ENCODE measurements at places on chromosomes 11 and 22. TPM values are rescaled to one million over a fixed set of nuclear protein-coding genes. Genes with fewer than 3 reads are reported as not detected.

GRCh38 chr11:47986742-47987141, 6.4 kb downstream of the PTPRJ start:
- DNase-seq: no peak

DNA sequence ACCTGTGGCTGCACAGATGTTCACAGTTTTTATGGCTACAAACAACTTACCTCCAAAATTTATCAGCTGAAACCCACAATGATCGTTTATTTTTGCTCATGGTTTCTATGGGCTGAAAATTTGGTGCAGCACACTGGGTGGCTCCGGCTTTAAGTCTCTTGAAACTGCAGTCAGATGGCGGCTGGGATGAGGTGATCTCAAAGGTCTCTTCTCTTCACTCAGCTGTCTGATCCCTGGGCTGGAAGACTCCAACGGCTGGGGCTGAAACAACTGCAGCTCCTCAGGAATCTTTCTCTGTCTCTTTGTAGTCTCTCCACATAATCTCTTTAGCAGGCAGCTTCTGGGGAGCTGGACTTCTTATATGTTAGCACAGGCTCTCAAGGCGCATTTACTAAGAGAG, 117.3 kb upstream of the FAT3 start:
- no peak for DNase-seq

DNA sequence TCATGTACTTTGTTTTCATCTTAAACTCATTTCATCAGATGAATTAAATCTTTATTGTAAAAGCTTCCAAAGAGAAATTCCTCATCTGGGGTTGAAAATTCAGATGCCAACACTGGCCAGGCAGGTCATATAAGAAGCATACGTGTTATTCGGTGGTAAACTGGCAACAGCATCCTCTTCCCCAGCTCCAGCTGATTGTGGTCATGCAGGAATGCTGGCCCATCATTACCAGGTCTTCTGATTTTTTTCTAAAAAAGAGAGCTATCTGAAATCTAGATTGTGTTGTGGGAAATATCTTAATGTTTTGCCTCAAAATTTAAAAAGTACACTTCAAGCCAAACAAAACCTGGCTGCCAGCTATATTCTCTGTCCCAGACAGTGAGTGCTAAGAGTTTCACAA, 53.6 kb downstream of the ARFGAP2 start:
- DNase-seq: no peak

GRCh38 chr11:9528573-9529333, 44.7 kb upstream of the WEE1 start:
- DNase-seq: no peak

Gene TEX54
- not detected for total RNA-seq

- no peak for DNase-seq
Observed at GRCh38 chr11:60739114-60739513, 14.6 kb downstream of the MS4A18 start.

Gene LRRC10B
- 3.1 TPM for total RNA-seq

- peak; percentile 50 for DNase-seq
Observed at GRCh38 chr11:128506999-128507611, 80.3 kb downstream of the ETS1 start.

DNA sequence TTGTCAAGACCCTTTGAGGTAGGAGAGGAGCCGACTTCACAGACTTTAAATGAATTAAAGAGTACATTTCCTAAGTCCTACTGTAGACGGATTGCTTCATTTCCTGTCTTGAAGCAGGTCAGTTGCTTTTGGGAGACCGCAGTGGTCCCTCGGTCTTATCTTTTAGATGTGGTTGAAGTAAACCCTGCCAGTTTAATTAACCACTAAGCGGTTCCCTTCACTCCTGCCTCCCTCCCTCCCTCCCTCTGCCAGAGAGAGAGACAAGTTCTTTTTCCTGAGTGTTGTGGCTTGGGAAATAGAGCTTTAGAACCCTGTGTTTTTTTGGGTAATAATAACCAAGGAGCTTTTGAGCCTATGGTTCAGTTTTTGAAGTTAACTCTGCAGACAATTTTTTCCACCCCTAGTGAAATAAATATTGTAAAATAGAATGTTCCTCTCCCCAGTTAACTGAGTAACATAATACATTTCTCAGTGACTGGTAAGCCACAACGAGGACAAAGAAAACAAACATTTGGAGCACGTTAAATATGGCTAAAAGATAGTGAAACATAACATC, 147.5 kb downstream of the LDLRAD3 start:
- DNase-seq: no peak

GRCh38 chr11:73221451-73221850, 3.4 kb downstream of the P2RY2 start:
- DNase-seq: no peak

Gene CLNS1A
- total RNA-seq: 177 TPM

DNA sequence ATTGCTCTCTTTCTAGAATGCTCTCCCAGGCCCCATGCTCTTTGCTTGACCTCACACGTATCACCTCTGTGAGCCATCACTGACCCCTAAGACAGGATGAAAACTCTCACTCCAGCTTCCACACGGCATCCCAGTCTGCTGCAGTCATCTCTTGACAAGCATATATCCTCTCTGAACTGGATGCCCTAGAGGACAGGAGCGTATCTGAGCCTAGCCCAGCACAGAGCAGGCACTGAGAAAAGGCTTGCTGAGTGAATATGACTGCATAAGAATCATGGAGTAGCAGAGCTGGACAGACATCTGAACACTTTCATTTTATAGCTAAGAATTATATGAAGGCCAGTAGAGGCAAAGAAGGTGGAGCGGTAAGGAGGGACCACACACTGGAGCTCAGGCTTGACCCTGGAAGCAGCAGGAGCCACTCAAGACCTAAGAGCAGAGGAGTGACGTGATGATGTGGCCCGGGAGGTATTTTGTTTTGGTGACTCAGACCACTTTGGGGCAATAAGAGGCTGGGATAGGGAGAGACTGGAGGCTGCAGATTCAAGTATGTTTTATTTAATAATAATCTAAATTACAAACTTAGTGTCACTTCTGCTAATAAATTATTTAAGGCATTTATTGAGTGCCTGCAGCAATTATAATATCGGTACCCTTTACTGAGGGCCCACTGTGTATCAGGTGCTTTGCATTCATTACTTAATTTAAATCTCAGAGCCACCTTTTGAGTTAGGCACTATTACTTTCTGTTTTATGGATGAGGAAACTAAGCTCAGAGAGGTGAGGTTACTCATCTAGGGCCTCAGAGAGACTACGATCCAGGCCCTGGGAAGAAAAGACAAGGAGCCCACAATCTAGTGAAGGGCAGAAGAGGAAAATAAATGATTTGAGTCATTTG, 42.6 kb downstream of the MAP6 start:
- no peak for DNase-seq

DNA sequence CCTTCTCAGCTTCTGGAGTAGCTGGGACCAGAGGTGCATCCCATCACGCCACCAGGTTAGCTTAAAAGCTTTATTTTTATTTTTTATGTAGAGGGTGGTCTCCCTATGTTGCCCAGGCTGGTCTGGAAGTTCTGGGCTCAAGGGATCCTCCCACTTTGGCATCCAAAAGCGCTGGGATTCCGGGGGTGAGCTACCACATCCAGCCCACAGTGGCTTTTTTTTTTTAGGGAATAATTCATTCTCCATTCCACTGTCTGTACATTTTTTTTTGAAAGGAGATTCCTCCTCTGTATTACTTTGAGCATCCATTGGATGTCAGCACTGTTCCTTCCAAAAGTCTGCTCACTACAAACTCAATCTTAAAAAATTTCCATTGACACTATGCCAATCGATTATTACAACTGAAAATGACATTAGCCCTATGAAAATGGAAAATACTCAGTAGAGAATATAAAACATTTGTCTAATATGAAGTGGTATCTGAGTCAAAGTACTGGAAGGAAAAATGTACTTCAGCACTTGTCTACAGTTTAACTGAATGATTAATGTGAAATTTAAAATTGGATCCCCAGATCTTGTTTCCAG, 1.3 kb upstream of the LPXN start:
- no peak for DNase-seq

Gene ELMOD1
- 95.5 TPM for total RNA-seq
